HuH-7.5 (cell line): ENCODE measurements at places on chromosomes 1 and 21.

GRCh38 chr1:235022981-235023710, 105.5 kb downstream of the TOMM20 start:
- no peak for DNase-seq

GRCh38 chr1:156386949-156387869, 18.2 kb downstream of the RHBG start:
- no peak for DNase-seq

- no peak for DNase-seq
These were observed 1015.4 kb upstream of the ADGRL4 start for GRCh38 chr1:80021891-80022290.

GRCh38 chr1:108816049-108816893, 40.6 kb downstream of the AKNAD1 start:
- no peak for DNase-seq

DNA sequence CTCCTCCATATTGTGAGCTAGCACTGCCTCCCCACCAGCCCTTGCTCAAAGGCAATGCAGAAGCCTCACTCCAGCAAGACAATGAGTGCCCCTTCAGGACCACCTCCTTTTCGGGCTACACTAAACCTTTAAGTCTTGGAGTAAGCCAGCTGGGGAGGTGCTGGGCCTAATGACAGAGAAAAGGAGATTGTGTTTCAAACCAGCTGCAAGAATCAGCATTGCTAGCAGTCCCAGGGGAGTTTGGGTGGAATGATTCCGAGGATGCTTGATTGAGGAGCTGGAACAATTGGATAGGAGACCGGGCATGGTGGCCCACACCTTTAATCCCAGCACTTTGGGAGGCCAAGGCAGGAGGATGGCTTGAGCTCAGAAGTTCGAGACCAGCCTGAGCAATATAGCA, 54.1 kb upstream of the GPR37L1 start:
- DNase-seq, result no peak

DNA sequence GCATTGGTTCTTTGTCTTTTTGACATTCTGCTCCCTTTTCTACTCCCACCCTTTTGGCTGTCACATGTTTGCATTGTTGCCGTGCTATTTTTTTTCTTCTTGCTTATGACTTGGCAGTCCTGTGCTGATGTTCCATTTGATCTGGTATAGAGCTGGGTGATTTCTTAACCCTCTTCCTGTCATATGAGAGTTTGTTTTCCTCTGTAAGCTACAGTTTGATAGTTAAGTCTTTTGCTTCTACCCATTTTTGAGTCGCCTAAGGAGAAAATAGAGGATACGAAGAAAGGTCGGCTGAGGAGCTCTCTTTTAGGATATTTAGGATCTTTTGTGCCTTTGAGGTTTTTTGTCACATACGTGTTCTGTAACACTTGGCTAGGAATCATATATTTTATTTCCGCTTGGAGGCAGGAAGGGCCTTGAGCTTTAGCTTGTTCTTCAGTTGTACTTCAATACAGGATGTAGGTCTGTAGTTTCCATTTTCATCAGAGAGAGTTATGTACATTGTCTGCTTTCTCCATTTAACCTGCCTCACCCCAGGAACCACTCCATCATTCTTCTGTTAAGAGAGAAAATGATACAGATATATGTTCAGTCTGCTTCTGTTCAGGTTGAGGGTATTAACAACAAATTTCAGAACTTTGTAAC, 150.7 kb downstream of the BACH1 start:
- no peak for DNase-seq

DNA sequence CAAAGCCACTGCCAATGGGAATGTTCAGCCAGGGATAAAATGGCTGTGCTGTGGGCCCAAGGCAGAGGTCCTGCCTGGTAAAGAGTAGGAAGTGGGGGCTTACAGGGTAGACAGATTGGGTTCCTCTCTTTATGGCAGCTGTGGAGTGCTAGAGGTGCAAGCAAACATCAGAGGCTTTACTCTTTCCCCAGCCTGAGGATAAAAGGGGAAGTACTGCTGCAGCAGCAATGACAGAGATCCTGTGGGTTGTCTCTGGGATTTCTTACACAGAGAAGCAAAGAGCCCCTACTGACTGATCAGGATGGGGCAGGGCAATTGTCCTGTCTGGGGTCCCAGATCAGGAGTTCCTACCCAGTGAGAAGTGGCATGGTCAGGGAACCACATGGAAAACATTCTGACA, 54.2 kb downstream of the DRAM2 start:
- DNase-seq, result no peak

DNA sequence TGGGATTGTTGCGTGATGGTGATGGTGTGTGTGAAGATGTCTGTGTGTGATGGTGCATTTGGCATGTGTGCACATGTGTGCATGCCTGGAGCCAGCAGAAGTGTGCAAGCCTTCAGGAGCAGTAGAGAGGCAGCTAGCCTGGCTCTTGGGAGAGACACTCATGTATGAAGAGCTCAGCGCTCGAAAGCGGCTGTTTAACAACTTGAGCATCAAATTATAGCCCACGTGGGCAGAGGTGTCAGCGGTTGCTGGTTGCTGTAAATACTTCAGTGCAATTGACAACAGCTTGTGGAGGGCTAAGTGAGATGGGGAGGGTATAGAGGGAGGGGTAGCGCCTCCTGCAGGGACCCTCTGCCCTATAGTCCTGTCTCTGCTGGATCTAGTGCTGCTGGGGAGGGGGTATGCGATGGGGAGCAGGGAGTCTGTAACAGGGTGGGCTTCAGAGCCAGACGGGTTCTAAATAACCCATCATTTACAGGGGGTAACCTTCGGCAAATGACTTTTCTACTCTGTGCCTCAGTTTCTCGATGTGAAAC, 21.5 kb downstream of the FOXD2 start:
- no peak for DNase-seq

- DNase-seq, result no peak
These were observed 34.4 kb downstream of the MAP3K21 start for GRCh38 chr1:233361876-233362275.

DNA sequence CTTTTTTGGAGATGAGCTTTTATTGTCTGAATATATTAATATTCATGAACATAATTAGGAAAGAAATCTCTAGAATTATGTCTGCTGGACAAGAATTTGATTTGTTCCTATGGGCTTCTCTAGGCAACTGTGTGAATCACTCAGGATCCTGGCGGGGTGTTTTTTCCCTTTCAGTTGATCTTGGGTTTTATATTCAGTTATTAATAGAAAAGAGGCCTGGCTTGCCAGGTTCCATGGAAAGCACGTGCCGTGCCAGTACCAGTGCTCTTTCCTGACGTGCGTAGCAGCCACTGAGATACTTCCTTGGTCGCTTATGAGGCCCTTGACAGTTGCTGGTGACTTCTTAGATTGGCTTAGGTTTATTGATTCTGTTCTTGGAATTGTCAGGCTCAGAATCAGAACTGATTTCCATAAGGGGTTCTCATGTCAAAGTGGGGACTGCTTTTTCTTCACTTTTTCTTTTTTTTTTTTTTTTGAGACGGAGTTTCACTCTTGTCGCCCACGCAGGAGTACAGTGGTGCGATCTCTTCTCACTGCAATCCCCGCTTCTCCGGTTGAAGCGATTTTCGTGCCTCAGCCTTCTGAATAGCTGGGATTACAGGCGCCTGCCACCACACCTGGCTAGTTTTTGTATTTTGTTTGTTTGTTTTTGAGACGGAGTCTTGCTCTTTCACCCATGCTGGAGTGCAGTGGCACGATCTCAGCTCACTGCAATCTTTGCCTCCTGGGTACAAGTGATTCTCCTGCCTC, 48.7 kb upstream of the KIF1B start:
- no peak for DNase-seq

GRCh38 chr21:34877485-34878128, 171.5 kb downstream of the RUNX1 start:
- no peak for DNase-seq

DNA sequence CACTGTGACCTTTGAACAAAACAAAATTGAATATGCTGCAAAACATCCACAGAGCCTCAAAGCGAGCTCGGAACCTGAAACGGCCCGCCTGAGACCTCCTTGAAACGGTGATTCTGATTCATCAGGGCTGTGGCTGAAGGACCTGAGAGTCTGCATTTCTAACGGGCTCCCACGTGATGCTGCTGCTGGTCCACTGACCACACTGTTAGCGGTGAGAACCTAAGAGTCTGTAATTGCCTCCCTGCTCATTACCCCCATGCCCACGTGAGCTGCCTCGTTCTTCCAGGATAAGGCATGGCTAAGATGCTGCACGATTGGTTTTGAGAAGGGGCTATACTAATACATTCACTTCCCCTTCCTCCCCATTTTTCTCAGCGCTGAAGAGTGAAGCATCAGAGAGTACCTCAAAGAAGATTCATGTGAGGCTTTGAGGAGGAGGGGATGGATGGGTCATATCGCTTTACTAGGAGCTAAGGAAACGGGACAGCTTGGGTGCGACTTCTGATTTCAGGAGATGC, 9.7 kb downstream of the TLR5 start:
- no peak for DNase-seq

GRCh38 chr1:224617410-224618355, 1.6 kb downstream of the CNIH3 start:
- DNase-seq, result no peak

GRCh38 chr1:69414574-69414973, 153.1 kb upstream of the LRRC7 start:
- DNase-seq, result no peak

- no peak for DNase-seq
These were observed 78.0 kb downstream of the HLX start for GRCh38 chr1:220957233-220957605.

GRCh38 chr1:32336591-32336932, 529 bp upstream of the MARCKSL1 start:
- no peak for DNase-seq

- DNase-seq, result no peak
These were observed 83.4 kb downstream of the LYST start for GRCh38 chr1:235783148-235783776.

GRCh38 chr1:101128211-101128727, 102.7 kb upstream of the DPH5 start:
- DNase-seq, result no peak

GRCh38 chr1:36203554-36204346, 20.5 kb upstream of the THRAP3 start:
- DNase-seq, result no peak

- DNase-seq, result no peak
These were observed 176.7 kb downstream of the CRB1 start for GRCh38 chr1:197444755-197445154.

- no peak for DNase-seq
These were observed 39.0 kb downstream of the AHDC1 start for GRCh38 chr1:27564710-27565649.

- no peak for DNase-seq
These were observed 131.3 kb downstream of the ZP4 start for GRCh38 chr1:237759377-237759776.

GRCh38 chr1:207826557-207827487, 75.0 kb downstream of the CD46 start:
- no peak for DNase-seq

DNA sequence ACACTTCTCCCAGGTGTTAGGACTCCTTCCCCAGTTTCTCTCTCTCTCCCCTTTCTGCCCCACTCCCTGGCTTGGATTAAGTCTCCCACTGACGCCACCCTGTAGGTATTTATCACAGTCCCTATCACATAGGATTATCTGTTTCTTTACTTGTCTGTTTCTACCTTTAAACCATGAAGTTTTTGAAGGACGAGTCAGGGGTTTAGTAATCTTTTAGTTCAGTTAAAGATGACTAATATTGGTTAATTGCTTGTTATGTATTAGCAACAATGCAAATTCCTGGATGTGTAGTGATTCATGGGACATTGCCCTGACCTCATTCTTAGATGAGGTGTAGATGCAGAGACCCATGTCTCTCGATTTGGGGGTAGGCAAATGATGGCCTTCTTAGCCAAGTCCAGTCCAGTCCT, 6.4 kb downstream of the LAMC1 start:
- no peak for DNase-seq

DNA sequence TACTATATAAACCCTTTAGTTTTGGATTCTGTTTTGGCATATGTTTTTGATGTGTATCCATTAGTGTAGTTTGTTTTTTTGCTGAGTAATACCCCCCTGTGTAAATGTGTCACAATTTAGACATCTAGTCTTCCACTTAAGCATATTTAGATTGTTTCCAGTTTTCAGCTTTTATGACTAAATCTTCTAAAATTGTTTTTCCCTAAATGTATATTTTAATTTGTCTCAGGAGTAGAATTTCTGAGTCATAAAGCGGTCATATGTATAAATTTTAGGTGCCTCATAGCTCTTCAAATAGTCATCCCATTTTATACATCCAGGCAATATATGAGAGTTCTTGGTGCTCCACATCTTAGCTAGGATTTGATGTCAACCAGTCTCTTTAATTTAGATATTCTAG, 1348.0 kb downstream of the MRPL39 start:
- no peak for DNase-seq

- DNase-seq, result no peak
These were observed 117.5 kb downstream of the C1orf21 start for GRCh38 chr1:184504040-184504954.

- no peak for DNase-seq
These were observed 8.2 kb upstream of the MAPKAPK2 start for GRCh38 chr1:206676499-206676898.

DNA sequence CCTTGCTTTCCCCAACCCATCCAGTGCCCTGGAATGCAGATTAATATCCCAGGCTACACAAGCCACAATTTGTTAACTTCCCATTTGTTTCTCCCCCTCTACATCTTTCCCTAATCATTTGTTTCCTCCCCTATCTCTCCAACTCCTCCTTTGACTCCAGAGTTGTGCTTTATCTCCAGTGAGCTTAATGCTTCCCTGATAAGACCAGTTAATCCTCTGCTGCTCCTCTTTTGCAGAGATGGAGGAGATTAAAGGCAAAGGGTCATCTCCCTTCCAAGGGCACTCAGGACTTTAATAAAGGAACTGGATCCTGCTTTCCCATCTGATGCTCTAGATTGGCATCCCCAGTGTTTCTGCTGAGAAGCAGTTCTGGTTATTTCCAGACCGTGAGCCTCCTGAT, 7.1 kb downstream of the FAM78B start:
- no peak for DNase-seq

DNA sequence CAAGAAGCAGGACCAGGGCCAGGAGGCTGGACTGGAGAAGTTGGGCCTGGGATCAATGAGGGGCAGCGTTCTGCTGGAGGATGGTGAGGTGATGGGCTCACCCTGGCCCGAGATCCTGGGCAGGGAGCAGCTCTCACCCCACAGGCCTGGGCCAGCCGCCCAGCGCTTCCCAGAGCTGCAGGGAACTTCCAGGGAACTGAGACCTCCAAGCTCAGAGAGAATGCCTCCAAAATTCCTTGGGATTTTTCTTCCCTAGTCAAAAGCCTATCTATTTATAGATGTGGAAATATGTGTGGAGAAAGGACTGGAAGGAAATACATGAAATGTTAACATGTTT, 121.2 kb downstream of the SPSB1 start:
- no peak for DNase-seq

DNA sequence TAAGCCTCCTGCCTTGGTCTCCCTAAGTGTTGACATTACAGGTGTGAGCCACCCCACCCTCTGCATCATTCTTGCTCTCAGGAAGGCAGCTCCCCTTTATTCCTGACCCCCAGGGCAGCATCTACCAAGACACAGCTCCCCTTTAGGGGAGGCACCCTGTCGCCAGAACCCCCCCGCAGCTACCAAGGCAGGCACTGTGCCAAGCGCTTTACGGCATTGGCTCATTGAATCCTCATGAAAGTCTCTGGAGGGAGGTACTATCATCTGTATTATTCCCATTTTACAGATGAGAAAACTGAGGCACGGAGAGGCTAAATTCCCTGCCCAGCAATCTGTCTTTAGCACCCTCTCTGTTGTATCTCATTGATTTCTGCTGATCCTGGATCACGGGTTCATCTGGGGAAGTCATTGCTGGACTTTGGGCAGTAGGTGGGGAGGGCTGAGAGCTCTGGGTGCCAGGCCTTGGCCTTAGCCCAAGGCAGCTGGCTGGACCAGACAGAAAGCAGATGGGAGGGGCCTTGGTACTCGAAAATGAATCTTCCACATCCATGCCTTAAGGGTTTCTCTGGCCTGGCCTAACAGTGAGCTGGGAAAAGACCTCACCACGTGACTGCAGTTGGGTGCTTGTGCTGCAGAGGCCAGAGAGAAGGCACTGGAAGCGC, 5.9 kb downstream of the PLOD1 start:
- no peak for DNase-seq
